ENCODE measurements at places on chromosomes 6 and 20. TPM values are rescaled to one million over a fixed set of nuclear protein-coding genes. Genes with fewer than 3 reads are reported as not detected.

NFKBIL1 gene
- total RNA-seq = 25.3 TPM

SASH1 gene
- 97.2 TPM for total RNA-seq

CPXM1 gene
- 0.33 TPM for total RNA-seq

SMLR1 gene
- not detected for total RNA-seq

MICA gene
- 51.9 TPM for total RNA-seq

SLC52A3 gene
- total RNA-seq = not detected

LY6G6F gene
- total RNA-seq = not detected

CGAS gene
- total RNA-seq = 0.98 TPM

C6orf15 gene
- not detected for total RNA-seq
